ENCODE measurements at places on chromosomes 11 and 22.
A peak's percentile ranks its signal among the peaks of the same experiment; 100 is the strongest.

GRCh38 chr11:63793161-63793560 is 20.1 kb upstream of the SPINDOC start:
- DNase-seq, result no peak

- no peak for DNase-seq
These were observed 2.7 kb downstream of the PLXNB2 start for GRCh38 chr22:50304528-50305392.

DNA sequence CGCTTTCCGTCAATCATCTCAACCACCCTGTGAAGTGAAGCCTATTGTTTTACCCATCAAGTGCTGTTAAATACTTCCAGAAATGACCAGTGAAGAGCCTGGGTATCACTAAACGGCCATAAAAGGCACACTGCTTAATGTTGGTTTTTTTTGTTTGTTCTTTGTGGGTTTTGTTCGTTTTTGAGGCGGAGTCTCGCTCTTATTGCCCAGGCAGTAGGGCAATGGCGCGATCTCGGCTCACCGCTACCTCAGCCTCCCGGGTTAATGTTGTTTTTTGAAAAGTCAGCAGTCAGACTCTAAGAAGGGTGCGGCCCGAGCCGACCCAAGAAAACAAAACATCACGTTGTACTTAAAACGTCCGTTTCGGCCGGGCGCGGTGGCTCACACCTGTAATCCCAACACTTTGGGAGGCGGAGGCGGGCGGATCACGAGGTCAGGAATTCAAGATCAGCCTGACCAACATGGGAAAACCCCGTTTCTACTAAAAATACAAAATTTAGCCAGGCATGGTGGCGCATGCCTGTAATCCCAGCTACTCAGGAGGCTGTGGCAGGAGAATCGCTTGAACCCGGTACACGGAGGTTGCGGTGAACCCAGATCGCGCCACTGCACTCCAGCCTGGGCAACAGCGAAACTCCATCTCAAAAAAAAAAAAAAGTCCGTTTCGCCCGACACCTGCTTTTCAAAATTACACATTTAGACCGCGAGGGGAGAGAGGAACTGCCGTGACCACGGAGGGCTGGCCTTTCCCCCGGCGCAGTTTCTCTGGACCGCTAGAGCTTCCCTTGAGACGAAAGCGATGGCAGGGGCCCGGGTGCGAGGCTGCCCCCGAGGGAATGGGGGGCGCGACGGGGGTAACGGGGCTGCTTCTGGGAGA is 714 bp downstream of the CD59 start:
- DNase-seq, result no peak

DNA sequence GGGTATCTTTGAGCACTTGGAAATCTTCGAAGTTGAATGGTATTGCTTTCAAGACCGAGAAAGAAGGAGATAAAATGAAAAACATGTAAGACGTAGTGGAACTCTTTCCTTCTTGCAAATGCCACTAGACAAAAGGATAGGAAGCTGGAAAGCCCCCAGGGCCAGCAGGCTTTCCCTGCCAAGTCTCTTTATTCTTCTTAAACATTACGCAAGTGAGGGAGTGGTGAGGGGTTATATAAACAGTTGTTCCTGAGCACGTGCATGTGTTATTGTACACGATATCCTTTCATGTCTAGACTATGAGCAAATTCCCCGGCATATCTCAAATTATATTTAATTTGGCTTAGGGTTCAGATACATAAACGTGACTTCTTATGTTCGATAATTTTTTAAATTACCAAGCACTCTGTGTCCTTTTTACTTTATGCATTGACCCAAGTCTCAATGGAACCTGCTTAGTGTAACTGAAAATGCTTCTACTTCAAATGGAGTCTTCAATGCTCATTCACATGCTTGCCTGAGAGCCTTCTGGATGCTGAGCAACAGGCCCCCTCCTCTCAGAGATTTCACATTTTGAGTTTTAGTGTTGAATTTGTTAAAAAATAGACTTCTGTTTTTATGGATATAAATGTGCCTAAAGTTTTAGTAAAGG is 59.0 kb downstream of the PPP2R1B start:
- DNase-seq, result no peak

GRCh38 chr22:45638834-45639746 is 32.5 kb upstream of the ATXN10 start:
- no peak for DNase-seq

- DNase-seq, result no peak
These were observed 432.4 kb upstream of the LUZP2 start for GRCh38 chr11:24064309-24064903.

- no peak for DNase-seq
These were observed 55.2 kb upstream of the SYT13 start for GRCh38 chr11:45341372-45341771.

- DNase-seq, result no peak
These were observed 198.3 kb upstream of the PLET1 start for GRCh38 chr11:112459001-112459400.

- peak; percentile 89 for DNase-seq
These were observed 2.8 kb downstream of the GRK3 start for GRCh38 chr22:25567251-25567675.

DNA sequence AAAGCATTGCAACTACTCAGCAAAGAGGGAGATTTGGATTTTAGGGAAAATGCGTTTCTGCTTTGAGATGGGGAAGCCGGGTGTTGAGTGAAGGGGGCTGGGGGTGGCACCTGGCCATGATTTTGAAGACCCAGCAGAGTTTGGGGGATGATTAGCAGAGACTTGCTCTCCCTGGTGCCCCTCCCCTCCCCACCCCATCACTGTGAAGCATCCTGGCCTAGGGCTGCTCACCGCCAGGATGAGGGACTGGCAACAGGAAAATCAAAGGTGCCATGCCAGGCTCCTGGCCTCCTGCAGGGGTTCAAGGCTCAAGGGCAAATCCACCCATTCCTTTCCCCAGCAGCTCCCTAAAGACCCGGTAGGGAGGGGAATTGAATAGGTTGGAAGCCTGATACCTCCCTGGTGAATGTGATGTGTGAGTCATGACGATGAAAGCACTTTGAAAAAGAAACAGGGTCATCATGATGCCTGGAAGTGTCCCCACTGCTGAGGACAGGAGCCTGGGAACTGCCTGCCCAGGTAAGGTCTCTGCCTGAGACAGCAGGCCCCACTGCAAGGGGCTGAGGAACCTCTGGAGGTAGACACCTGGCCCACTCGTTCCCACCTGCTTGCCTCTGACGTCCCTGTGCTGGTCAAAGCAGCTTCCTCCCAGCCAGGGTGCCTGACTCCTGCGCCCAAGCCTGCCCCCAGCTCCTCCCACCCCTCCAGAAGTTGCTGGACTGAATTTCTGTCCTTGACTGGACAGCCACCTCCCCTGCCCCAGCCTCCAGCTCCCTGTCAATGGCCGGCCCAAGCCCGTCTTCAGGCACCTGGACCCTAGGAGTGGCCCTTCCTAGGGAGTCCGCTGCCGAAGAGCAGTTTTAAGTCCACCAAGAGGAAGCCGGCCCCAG is 1.7 kb downstream of the CHST1 start:
- no peak for DNase-seq

GRCh38 chr22:47547239-47547661 is 784.8 kb downstream of the TBC1D22A start:
- no peak for DNase-seq

- DNase-seq, result no peak
These were observed 328.6 kb downstream of the TMEM135 start for GRCh38 chr11:87366346-87366745.

- no peak for DNase-seq
These were observed 3.8 kb upstream of the CYB5R2 start for GRCh38 chr11:7677071-7677470.

DNA sequence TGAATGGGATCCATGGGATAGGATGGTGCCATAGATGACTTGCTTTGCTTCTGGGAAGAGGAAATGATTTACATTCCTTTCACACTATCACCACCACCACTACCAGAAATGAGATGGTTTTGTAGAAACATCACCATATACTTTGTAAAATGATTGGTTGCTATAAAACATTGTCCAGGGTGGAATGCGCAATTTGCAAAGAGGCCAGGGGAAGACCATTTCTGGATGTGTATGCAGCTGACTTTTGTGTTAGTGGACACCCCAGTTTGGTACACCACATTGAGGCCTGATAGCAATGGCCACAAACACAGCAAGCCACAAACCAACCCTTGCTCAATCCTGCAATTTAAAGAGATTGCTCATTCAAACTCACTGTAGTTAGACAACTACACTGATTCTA is 56.7 kb upstream of the RCN1 start:
- no peak for DNase-seq

DNA sequence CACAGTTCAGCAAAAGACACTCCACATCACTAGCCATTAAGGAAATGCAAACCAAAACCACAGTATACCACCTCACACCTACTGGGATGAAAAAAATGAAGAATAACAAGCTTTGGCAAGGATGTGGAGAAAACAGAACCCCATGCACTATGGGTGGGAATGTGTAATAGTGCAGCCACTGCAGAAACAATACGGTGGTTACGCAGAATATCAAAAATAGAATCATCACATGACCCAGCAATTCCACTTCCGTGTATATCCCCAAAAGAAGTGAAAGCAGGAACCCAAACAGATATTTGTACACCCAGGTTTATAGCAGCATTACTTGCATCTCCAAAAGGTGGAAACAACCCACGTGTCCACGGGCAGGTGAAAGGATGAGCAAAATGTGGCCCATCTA is 20.8 kb downstream of the CARS1 start:
- DNase-seq, result no peak

- no peak for DNase-seq
These were observed 32.9 kb upstream of the CLMP start for GRCh38 chr11:123227763-123228495.

GRCh38 chr11:113401718-113402117 is 14.1 kb downstream of the ANKK1 start:
- no peak for DNase-seq

GRCh38 chr11:88117281-88117858 is 57.9 kb downstream of the RAB38 start:
- no peak for DNase-seq

GRCh38 chr11:119551420-119552105 is 128.6 kb upstream of the THY1 start:
- no peak for DNase-seq
